Renal pelvis (tissue), 12 donors: ENCODE measurements at places on chromosomes 12 and 14. TPM values are rescaled to one million over a fixed set of nuclear protein-coding genes. Genes with fewer than 3 reads are reported as not detected.

The DDX47 gene
- polyA plus RNA-seq, result 76.4 TPM

The POMT2 gene
- 36.6 TPM for polyA plus RNA-seq

The ESPL1 gene
- 16.0 TPM for polyA plus RNA-seq

The PMCH gene
- polyA plus RNA-seq, result 1.0 TPM

The KRT3 gene
- not detected for polyA plus RNA-seq

The ZBTB1 gene
- polyA plus RNA-seq, result 61.7 TPM

The CCDC88C gene
- 49.7 TPM for polyA plus RNA-seq

The KLRC4 gene
- polyA plus RNA-seq, result not detected

The FLRT2 gene
- polyA plus RNA-seq, result 245 TPM
